Epithelial cell of esophagus (primary cell): ENCODE measurements at places on chromosomes 5 and 9.

GRCh38 chr5:91049800-91050199 lies 333.3 kb downstream of the ARRDC3 start:
- DNase-seq, result peak; percentile 53

GRCh38 chr9:6590772-6591384 lies 54.7 kb downstream of the GLDC start:
- DNase-seq, result peak; percentile 73

- DNase-seq, result no peak
These were observed 103.2 kb downstream of the VAV2 start for GRCh38 chr9:133888809-133889491.

- peak; percentile 95 for DNase-seq
These were observed 184.4 kb downstream of the CD180 start for GRCh38 chr5:67012171-67012570.

GRCh38 chr5:1468629-1469527 lies 23.6 kb upstream of the SLC6A3 start:
- no peak for DNase-seq

GRCh38 chr5:53987101-53987500 lies 323.3 kb downstream of the ARL15 start:
- DNase-seq, result no peak
